CD4-positive, alpha-beta T cell treated with Interleukin-15 for 1 hour (primary cell): ENCODE measurements at places on chromosomes 2 and 18.

DNA sequence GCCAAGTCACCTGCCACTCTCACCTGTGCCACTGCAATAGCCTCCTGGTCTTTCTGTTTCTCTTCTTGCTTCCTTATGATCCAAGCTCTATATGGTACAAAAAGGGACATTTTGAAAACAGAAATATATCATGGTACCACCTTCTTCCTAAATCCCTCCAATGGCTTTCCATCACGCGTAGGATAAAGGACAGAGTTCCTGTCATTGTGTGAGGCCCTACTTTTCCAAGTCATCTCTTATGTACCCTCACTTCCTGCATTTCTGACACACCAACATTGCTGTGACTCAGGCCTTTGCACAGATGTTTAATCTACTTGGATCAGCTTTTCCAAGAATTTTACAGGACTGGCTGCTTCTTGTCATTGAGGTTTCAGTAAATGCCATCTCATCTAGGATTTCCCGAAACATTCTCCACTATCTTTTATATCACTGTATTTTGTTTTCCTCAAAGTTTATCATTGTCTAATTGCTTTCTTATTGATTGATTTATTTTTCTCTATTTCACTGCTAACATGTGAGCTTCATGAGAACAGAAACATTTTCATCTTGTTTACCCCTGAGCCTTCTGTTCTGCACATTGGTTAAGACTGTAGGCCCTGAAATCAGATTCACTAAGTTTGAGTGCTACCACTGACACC lies 426.1 kb upstream of the FANCL start:
- DNase-seq, result no peak

DNA sequence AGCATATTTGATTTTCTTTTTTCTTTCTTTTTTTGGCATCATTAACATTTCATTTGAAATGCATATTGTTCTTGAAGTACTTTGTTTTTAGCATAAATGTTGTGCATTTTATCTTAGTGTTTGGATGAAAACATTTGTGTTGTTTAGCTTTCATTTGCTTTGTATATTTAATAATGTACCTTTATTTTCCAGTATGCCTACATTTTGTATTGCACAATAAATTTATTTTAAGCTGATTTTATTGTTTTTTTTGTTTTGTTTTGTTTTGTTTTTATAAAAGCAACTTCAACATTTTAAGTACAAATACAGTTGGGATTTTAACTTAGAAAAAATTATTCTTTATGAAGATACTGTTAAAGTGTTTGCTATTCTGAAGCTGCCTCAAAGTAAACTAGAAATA lies 54.4 kb downstream of the GLS start:
- DNase-seq, result no peak

- DNase-seq, result no peak
Observed at GRCh38 chr2:85600951-85601770, 1.3 kb downstream of the TMEM150A start.

GRCh38 chr2:45974056-45974455 lies 322.6 kb downstream of the PRKCE start:
- DNase-seq, result no peak
